ENCODE measurements at places on chromosomes 5 and 9.

DNA sequence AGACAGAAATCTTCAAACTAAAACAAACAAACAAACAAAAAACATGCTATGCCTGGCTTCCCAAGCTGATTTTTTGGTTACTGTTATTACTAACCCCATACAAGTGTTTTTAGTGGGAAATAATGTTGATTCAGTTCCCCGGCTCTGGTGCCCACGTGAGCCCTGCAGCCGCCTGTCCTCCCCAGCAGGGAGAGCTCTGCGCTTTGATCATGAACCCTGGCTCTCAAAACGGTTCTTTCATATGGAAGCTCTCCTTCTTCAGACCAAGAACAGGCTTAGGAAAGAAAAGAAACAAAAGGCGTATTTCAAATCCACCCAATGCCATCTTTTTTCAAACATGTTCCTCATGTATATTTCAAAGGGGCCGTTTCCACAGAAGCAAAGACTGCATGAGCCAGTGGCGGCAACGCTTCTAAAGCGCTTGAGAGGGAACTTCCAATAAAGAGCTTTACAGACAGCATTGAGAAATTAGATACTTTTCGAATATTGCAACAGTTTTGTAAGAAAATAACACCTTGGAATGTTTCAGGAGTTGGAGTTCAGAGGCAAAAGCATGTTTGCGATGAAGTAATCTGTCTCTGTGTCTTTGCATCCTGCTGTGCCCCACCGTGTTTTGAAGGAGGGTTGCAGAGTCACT lies 74.8 kb downstream of the ICE1 start:
- DNase-seq: no peak

- DNase-seq: no peak
These were observed 135.1 kb upstream of the ICE1 start for GRCh38 chr5:5287419-5287818.

DNA sequence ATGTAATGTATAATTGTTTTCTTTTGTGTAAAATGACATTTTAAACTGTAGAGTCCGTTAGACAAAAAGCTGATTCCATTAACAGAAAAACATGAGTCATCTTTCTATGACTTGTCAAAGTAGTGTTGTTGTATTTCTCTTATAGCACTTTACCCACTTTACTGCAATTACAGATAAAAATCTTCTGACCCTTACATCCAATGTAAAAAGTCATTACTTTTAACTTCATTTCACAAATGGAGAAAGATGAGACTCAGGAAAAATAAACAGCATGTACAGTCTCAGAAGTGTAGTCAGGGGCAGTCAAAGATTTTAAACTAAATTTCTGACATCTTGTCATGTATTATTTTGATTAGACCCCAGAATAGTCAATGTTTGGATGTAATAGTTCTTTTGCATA lies 146.6 kb downstream of the CTNND2 start:
- DNase-seq: no peak

- DNase-seq: no peak
These were observed 118.5 kb downstream of the GNAQ start for GRCh38 chr9:77912895-77913693.

DNA sequence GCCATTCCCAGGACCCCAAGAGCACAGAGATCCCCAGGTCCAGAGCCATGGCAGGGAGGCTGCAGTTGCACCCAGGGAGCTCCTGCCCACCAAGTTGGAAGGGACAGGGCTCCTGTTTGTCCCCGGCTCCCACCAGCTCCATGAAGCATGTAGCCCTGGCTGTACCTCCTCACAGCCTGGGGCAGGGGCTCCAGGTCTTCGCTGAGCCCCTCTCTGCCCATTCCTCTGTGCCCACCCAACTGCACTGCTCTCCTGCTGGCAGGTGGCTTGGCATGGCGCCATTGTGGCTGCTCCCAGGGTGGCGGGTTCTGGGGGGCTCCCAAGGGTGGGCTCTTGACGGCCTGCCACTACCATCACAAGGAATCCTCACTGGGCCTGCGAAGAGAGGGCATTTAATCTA lies 197.5 kb upstream of the DAB2 start:
- DNase-seq: no peak

GRCh38 chr5:93967923-93968322 lies 226.5 kb upstream of the POU5F2 start:
- DNase-seq: no peak

DNA sequence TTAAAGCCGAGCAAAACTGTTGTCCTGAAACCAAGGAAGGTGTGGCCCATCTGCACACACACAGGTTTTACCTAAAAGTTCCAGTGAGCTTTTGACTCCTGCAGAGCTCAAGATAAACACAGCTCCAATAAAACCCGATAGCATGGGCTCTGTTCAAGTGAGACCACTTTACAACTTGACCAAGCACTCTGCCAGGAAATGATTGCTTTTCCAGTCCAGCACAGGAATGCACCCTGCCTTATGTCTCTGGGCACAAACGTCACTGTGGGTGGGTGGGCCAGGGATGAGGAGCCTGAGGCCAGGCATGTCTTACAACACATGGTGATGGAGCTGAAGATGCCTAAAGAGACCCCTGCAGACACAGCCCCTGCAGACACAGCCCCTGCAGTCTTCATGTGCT lies 115.3 kb downstream of the ROR2 start:
- DNase-seq: no peak
